ENCODE measurements at places on chromosomes 1 and 21.

GRCh38 chr1:243851765-243852164, 1.7 kb upstream of the AKT3 start:
- DNase-seq, result no peak

DNA sequence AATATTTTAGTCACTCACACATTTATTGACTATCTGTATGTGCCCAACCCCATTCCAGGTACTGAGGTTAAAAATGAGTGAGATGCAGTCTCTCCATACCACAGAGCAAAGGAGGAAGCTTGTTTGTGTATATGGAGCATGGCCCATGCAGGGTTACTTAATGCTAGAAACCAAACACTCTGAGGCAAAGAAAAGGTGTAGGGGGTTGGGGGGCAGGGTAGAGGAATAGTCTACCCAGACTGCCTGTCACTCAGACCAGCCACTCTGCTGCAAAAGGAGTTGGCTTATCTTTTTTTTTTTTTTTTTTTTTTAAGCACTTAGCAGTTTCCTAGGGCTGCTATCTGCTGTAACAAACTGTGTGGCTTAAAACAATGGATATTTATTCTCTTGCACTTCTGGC, 19.8 kb downstream of the PGM1 start:
- no peak for DNase-seq

DNA sequence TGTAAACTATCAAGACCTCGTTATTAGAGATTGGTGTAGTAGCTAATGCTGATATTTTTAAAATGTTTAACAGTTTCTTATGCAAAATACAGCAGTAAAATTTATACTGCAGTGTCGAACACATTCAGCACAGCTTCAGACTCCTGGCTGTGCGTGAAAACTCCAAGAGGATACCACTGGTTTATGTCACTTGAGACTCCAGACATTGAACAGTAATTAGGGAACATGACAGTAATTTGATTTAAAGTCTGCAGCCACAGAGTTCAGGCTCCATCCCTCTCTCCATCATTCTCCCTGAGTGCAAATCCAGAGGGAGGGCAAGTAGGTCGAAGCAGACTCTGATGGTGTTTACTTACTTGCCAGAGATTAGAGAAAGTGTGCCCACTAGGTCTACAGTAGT, 94.2 kb downstream of the AK5 start:
- no peak for DNase-seq

GRCh38 chr21:35645991-35646390, 414.3 kb downstream of the SETD4 start:
- no peak for DNase-seq

- no peak for DNase-seq
Measured at GRCh38 chr1:162538815-162539431, 22.6 kb upstream of the UAP1 start.
